ENCODE measurements at places on chromosomes 7 and 10. TPM values are rescaled to one million over a fixed set of nuclear protein-coding genes. Genes with fewer than 3 reads are reported as not detected.

GRCh38 chr10:13956826-13957225, 370.1 kb downstream of the PRPF18 start:
- DNase-seq, result no peak

Gene PSMC2
- total RNA-seq, result 111 TPM

Gene WIPF3
- total RNA-seq, result 0.37 TPM

Gene DYNC1I1
- total RNA-seq, result 11.0 TPM

Gene CYP26C1
- total RNA-seq, result 0.10 TPM

Gene GIMAP8
- total RNA-seq, result not detected

DNA sequence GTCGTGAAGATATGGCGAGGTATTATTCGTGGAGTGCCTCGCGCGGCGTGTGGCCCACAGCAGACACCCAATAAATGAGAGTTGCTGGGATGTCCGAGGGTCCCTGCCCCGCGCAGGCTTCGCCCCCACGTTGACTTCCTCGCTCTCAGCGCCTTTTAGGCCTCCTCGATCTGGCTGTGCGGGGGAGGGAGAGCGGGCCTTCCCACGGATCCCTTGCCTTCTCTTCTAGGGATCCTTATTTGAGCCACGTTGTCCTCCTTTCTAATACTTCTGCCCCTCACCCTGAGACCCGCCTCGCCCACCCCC, 660 bp downstream of the VCL start:
- DNase-seq, result peak; percentile 24

DNA sequence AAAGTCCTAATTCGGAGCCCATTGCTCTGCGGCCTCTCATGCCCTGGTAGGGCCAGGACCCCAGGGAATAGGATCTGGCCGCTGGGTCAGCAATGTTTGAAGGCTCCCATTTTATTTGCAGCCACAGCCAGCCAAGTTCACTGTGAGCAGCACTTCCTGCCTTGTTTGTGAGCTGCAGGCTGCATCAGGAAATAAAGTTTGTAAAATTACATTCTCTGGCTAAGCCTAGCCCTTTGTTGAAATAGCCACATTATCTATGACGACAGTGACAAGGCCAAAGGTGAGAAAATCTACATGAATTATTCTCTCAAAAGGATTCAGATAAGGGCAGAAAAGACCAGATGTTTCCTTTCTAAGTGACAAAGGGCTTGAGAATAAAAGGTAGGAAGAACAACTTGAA, 23.7 kb upstream of the ITGB1 start:
- no peak for DNase-seq

Gene SGCE
- 64.4 TPM for total RNA-seq

DNA sequence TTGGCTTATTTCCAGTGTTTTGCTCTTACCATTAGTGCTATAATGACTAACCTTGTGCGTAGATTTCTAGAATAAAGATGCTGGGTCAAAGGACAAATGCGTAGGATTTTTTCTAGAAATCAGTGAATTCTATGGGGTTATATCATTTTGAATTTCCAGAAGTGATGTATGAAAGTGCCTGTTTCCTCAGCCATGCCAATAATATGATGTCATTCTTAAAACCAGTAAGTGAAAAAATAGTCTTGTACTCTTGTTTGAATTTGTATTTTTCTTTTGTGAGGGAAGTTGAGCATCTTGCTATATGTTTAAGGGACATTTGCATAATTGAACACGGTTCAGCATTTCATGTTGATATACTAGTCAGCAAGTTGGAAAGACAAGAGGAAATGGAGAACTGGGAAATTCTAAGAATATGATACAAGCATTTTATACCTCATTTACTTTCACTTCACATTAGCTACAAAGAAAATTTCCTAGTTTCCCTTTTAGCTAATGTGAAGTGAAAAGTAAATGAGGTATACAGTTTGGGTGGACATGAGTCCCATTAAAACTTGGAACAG, 3.8 kb upstream of the DNAH11 start:
- no peak for DNase-seq

DNA sequence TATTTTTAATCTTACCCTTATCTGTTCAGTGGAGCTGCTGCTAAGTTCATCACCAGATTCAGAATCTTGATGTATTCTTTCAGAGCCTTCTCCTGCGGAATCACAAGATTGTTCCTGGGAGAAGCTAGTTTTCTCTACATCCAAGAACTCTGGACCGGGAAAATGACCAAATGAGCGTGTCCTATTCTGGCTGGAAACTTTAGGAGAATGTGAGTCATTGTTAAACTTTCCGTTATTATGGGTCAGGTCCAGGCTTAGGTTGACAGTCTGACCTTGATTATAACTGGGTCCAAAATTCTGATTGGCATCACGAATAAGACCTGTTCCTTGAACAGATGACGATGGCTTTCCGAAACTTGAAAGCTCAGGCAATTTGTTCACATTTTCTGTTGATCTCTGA, 20.5 kb downstream of the ARHGAP12 start:
- no peak for DNase-seq

DNA sequence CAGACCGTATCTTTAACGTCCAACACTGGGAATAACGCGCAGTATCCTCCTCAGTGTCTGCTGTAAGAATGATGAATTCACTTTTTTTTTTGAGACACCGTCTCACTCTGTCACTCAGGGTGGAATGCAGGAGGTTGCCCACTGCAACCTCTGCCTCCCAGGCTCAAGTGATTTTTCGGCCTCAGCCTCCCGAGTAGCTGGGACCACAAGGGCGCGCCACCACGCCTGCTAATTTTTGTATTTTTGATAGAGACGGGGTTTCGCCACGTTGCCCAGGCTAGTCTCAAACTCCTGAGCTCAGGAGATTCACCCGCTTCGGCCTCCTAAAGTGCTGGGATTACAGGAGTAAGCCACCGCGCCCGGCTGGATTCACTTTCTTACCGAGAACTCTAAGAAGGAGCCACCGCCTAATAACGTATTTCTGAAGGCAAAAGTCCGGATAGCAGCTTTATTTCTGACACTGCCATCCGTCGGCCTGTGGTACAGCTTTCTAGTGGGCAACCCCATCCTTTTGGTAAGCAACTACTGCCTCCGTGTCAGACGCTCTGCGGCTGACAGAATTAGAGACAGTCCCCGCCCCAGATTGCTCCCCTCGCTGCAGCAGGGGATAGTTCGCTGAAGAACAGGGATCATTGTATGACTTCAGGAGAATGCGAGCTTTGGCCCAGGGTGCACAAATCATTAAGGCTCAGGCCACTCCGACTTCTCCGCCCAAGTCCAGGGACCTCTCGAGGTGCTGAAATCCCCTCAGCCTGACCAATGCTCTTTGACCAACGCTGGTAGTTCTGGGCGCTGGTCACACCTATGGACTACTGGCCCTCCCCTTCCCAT, 662 bp downstream of the POLR3A start:
- peak; percentile 20 for DNase-seq

Gene TEX47
- total RNA-seq, result not detected

DNA sequence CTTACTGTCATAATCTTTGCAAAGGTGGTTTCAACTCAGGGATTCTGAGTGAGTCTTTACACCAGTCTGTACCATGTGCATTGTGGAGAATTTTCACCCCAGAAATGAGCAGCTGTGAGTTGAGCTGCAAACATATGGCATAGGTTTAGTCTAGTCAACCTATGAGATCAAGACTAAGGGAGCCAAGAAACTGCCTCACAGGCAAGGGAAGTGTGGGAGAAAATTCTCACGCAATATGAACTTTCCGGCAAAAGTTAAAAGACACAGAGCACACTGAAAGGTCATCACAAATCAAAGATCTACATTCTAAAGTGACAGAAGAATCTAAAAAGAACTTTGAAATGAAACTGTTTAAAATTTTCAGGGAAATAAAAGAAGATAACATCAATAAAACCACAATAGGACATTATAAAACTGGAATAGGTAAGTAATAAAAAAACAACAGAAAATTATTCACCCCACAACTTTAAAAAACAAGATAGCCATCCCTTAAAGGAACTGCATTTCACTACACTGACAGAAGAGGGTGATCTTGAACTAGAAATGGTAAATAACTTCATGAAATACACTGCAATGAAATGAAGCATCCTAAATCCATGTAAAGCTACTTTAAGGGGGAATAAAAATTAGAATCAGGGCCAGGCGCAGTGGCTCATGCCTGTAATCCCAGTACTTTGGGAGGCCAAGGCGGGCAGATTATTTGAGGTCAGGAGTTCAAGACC, 63.5 kb downstream of the LGI1 start:
- DNase-seq, result no peak

DNA sequence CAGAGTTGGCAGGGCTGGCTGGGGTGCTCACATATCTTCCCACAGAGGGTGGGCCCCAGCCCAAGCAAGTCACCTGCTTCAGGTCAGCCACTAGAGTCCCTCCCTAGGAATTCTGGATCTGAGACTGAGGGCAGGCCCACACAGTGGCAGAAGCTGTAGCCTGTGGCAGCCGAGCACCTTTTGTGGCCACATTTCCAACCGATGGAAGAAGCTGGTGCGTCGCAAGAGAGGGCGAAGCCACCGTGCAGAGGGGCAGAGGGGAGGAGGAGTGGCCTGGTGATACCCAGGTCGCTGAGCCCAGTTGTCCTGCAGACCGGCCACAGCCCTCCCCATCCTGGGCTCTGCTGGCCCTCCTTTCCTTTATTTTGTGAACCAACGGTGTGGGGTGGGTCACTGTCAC, 5.3 kb downstream of the POLM start:
- no peak for DNase-seq

Gene UFSP1
- 3.2 TPM for total RNA-seq

DNA sequence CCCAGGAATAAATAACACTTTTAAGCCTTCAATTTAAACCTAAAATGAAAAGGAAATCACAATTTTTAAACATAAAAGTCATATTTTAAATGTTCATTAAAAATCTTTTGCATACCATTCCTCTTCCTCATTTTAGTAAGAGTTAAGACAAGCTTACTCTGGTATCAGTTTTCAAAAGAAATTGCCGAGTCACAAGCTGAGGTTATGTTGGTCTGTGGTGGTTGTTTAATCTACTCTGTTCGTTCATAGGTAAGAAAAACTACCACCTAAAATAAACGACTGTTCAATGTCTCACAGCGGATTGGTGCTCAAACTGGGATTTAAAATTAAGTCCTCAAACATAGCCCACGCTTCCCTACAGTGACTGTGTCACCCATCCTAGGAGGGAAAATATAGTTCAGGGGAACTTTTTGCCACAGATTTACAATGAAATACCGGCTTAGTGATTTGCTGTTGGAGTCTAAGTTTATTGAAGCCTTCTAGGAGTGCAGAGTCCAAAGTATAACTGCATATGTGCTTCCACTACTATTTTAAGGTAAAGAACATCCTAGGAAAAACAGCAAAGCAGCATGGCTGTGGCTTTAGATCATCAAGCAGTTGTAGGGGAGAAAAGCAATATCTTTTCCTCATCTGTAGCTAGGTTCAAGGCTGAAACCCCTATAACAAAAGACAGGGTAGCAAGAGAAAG, 61.1 kb downstream of the GNAT3 start:
- DNase-seq, result no peak

- DNase-seq, result no peak
Observed at GRCh38 chr7:142646386-142647140, 102.7 kb upstream of the PRSS1 start.

GRCh38 chr10:99977916-99978315, 31.8 kb downstream of the DNMBP start:
- no peak for DNase-seq

Gene GIGYF1
- total RNA-seq, result 79.6 TPM

Gene NUDT1
- 19.5 TPM for total RNA-seq

- DNase-seq, result no peak
Observed at GRCh38 chr7:121214657-121215056, 114.1 kb upstream of the WNT16 start.

Gene IGFBP1
- not detected for total RNA-seq

DNA sequence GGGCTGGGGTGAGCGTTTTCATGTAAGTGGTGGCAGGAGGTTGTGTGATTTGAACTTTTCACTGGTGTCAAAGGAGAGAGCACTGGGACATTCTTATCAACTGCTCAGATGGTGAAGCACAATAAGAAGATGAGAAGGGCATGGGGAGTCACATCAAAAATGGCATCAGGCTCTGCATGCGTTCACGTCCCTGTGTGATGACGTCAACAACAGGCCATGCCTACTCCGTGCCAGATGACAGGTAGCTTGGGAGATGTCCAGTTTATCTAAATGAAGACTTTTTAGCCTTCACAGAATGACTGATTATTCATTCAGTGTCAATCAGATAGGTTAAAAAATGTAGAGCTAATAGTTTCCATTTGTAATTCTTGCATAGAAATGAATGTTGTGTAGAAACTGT, 264.3 kb upstream of the POM121L12 start:
- DNase-seq, result no peak

Gene ARMC3
- total RNA-seq, result not detected

DNA sequence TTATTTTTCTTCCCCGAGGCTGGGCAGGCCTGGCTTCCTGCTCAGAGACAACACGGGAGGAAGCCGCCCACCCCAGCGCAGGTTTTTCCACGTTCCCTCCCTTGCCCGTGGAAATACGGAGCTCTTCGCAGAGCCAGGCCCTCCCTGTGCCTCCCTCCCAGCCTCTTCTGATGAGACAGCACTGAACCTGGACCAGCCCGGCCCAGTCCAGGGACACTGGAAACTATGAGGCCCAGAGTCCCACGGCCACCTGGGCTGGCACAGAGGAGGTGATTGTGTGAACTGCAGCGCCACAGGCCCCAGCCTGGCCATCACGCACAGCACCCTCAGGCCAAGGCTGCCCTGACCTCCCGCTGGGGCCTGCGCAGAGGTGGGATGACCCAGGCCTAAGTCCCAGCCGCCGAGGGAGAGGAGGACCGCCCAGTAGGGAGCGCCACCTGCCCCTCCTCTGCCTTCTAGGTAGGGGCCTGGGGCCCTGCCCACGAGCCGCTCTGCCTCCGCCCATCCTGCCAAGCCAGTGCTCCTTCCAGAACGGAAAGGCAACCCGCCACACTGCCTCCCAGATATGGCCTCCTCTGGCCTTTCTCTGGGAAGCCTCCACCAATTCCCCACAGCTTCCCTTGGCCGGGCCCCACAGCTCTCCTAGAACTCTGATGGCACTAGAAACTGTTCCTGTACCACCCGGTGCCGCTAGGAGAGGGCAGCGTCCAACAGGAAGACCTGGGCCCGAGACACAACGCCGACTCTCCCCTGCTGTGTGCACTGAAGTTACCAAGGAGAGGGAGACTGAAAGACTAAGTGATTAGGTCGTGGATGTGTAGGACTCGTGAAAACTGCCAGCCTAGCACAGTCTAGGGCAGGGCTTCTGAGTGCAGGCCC, 57.2 kb downstream of the PROSER2 start:
- no peak for DNase-seq

GRCh38 chr7:87328281-87328680, 17.2 kb upstream of the CROT start:
- DNase-seq, result no peak

DNA sequence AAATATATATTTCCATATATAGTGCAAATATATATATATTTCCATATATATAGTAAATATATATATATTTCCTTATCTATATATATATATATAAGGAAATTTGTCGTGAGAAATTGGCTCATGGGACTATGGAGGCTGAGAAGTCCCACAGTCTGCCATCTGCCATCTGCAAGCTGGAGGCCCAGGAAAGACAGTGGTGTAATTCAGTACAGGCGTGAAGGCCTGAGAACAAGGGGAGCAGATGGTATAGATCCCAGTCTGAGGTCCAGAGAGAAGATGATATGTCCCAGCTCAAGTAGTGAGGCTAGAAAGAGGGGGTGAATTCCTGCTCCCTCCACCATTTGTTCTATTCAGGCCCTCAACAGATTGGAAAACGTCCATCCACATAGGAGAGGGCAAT, 78.9 kb downstream of the MTPN start:
- peak; percentile 55 for DNase-seq

Gene UCN3
- total RNA-seq, result not detected

- DNase-seq, result no peak
Observed at GRCh38 chr7:148699782-148700629, 1.3 kb downstream of the CUL1 start.
